ENCODE measurements at places on chromosomes 13 and 19. TPM values are rescaled to one million over a fixed set of nuclear protein-coding genes. Genes with fewer than 3 reads are reported as not detected.

POSTN gene
- total RNA-seq: not detected

GRCh38 chr13:25881136-25881926, 170.5 kb downstream of the SHISA2 start:
- H3K36me3 ChIP-seq: no peaks in the 10 kb centered on the region
- peaks cover 62% of the 10 kb centered on the region for H3K4me1 ChIP-seq
- no peaks in the 10 kb centered on the region for H3K27me3 ChIP-seq
- DNase-seq: no peak

- no peaks in the 10 kb centered on the region for H3K36me3 ChIP-seq
- no peaks in the 10 kb centered on the region for H3K27me3 ChIP-seq
- no peaks in the 10 kb centered on the region for H3K4me1 ChIP-seq
- no peak for DNase-seq
- no peak overlapping the region for H3K4me3 ChIP-seq
These were observed 128.6 kb downstream of the HS6ST3 start for GRCh38 chr13:96218475-96218874.

DNA sequence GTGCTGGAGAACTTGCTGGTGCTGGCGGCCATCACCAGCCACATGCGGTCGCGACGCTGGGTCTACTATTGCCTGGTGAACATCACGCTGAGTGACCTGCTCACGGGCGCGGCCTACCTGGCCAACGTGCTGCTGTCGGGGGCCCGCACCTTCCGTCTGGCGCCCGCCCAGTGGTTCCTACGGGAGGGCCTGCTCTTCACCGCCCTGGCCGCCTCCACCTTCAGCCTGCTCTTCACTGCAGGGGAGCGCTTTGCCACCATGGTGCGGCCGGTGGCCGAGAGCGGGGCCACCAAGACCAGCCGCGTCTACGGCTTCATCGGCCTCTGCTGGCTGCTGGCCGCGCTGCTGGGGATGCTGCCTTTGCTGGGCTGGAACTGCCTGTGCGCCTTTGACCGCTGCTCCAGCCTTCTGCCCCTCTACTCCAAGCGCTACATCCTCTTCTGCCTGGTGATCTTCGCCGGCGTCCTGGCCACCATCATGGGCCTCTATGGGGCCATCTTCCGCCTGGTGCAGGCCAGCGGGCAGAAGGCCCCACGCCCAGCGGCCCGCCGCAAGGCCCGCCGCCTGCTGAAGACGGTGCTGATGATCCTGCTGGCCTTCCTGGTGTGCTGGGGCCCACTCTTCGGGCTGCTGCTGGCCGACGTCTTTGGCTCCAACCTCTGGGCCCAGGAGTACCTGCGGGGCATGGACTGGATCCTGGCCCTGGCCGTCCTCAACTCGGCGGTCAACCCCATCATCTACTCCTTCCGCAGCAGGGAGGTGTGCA, 587 bp downstream of the S1PR4 start:
- peak overlapping the region; percentile 92 for H3K27ac ChIP-seq
- H3K36me3 ChIP-seq: peaks cover 6% of the 10 kb centered on the region
- H3K27me3 ChIP-seq: no peaks in the 10 kb centered on the region
- peaks cover 16% of the 10 kb centered on the region for H3K4me1 ChIP-seq

ZSWIM9 gene
- 9.4 TPM for total RNA-seq

KLF1 gene
- total RNA-seq: not detected

DNA sequence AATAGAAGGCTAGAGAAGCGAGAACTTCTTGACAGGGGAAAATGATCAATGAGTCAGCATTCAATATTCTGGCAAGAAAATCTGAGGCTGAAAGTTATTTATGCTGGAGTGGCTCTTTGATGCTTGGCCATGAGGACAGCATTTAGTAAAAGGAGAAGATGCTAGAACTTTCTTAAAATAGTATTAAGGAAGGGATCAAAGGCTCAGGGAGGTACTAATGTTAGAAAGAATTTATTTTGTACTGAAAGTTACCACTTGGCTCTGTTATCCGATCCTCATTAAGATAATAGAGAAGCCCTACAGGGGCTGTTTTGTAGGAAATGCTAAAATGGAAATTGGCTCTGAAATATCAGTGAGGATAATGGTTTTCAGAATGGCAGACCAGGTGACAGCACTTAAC, 1774.6 kb upstream of the PCDH20 start:
- H3K27ac ChIP-seq: no peak overlapping the region
- no peaks in the 10 kb centered on the region for H3K36me3 ChIP-seq
- H3K4me1 ChIP-seq: no peaks in the 10 kb centered on the region

GRCh38 chr19:16714702-16715287, 4.9 kb upstream of the NWD1 start:
- H3K4me1 ChIP-seq: peaks cover 3% of the 10 kb centered on the region
- no peak overlapping the region for H3K4me3 ChIP-seq
- peak; percentile 23 for DNase-seq
- H3K27me3 ChIP-seq: peaks cover 4% of the 10 kb centered on the region
- no peaks in the 10 kb centered on the region for H3K36me3 ChIP-seq

DNA sequence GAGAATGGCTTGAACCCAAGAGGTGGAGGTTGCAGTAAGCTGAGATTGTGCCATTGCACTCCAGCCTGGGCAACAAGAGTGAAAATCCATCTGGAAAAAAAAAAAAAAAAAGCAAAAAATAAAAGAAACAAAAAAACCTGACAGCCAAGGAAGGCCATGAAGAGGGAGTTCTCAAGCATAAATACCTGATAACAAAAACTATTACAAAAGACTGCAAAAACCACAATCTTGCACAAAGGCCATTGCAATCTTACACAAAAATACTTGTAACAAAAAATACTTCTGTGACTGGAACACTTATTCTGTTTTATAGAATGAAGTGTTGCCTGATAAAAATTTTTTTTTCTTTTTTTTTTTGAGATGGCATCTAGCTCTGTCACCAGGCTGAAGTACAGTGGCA, 61.5 kb upstream of the TSC22D1 start:
- no peak overlapping the region for H3K4me3 ChIP-seq
- no peak for DNase-seq
- H3K4me1 ChIP-seq: no peaks in the 10 kb centered on the region
- H3K36me3 ChIP-seq: no peaks in the 10 kb centered on the region
- no peaks in the 10 kb centered on the region for H3K27me3 ChIP-seq

DNA sequence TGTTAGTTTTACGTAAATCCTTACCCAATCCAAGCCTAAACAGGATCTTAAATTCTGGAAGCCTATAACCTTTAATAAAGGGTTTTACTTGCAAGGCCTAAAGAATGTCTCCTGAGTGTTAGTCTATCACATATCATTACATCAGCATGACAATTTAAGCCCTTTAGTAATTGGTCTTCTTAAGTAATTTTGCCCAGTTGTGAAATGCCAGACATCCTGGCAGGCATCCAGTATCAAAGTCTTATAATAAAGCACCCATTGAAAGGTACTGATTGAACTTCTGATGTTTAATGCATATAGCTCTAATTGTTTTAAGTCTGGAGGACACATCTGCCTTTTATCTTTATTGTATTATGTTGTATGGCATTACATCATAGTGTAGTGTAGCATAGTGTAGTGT, 1078.9 kb downstream of the SLITRK1 start:
- DNase-seq: no peak
- H3K27ac ChIP-seq: no peak overlapping the region
- no peaks in the 10 kb centered on the region for H3K27me3 ChIP-seq

DNA sequence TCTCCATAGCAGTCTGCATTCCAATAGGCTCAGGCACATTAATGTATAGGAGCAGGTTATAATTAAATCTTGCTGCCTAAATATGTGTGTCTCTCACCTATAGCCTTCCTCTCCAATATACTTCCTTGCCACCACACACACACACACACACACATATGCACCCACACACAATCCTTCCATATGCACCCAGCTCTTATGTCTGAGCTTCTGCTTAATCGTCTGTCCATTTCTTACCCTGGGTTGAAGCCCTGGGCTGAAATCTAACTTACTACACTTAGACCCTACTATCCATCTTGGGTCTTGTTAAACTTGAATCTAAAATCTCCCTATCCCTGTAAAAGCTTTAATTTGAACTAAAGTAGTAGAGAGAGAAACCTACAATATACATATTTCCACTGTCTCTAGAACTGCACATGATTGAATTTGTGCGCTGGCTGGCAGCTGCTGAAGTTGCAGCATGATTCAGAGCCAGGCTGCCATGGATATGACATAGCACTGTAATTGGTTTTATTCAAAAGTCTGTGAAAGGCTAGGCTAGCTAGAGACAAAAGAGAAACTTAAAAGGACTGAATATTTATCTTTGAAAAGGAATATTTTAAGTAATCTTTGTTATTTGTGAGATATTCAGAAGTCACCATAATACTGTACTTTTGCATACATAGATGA, 25.7 kb upstream of the FREM2 start:
- DNase-seq: no peak
- H3K4me1 ChIP-seq: no peaks in the 10 kb centered on the region
- H3K4me3 ChIP-seq: no peak overlapping the region
- no peak overlapping the region for H3K27ac ChIP-seq

- H3K4me1 ChIP-seq: peaks cover 34% of the 10 kb centered on the region
- no peak overlapping the region for H3K27ac ChIP-seq
- H3K4me3 ChIP-seq: no peak overlapping the region
- H3K27me3 ChIP-seq: no peaks in the 10 kb centered on the region
- DNase-seq: no peak
- peaks cover 28% of the 10 kb centered on the region for H3K36me3 ChIP-seq
These were observed 49.6 kb upstream of the RAP2A start for GRCh38 chr13:97384371-97384770.

GJA3 gene
- total RNA-seq: 1.6 TPM

MRPL4 gene
- total RNA-seq: 50.8 TPM

DNA sequence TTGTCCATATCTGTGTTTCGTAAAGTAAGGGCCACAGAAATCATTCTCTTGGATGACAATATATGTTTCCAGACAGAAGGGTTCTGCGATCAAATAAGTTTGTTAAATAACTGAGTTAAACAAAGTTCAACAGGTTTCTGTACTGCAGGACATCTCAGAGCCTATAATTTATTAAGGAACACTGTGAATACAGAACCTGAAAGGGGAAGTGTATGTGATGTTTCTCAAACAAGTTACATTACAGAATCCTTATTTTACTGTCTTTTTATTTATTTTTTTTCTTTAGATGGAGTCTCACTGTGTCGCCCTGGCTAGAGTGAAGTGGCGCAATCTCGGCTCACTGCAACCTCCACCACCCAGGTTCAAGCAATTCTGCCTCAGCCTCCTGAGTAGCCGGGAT, 55.4 kb upstream of the GTF2F2 start:
- H3K36me3 ChIP-seq: no peaks in the 10 kb centered on the region
- H3K4me1 ChIP-seq: no peaks in the 10 kb centered on the region
- no peak overlapping the region for H3K4me3 ChIP-seq
- peaks cover 18% of the 10 kb centered on the region for H3K27me3 ChIP-seq
- no peak for DNase-seq

GRCh38 chr13:26051231-26051656, 572 bp downstream of the SHISA2 start:
- peaks cover 3% of the 10 kb centered on the region for H3K27me3 ChIP-seq
- no peak overlapping the region for H3K27ac ChIP-seq
- peak overlapping the region; percentile 73 for H3K4me3 ChIP-seq
- H3K36me3 ChIP-seq: no peaks in the 10 kb centered on the region
- peak; percentile 33 for DNase-seq

GRCh38 chr13:41706152-41706551, 248.8 kb downstream of the RGCC start:
- H3K36me3 ChIP-seq: peaks cover 38% of the 10 kb centered on the region
- no peak overlapping the region for H3K27ac ChIP-seq
- H3K4me3 ChIP-seq: no peak overlapping the region

GRCh38 chr13:26599403-26599802, 41.9 kb downstream of the WASF3 start:
- H3K4me1 ChIP-seq: peaks cover 15% of the 10 kb centered on the region
- peaks cover 7% of the 10 kb centered on the region for H3K27me3 ChIP-seq
- H3K27ac ChIP-seq: no peak overlapping the region
- DNase-seq: no peak

- peaks cover 17% of the 10 kb centered on the region for H3K36me3 ChIP-seq
- no peak overlapping the region for H3K4me3 ChIP-seq
- H3K27ac ChIP-seq: peak overlapping the region; percentile 49
- no peak for DNase-seq
These were observed 5.8 kb downstream of the CHAMP1 start for GRCh38 chr13:114320065-114320464.

DNA sequence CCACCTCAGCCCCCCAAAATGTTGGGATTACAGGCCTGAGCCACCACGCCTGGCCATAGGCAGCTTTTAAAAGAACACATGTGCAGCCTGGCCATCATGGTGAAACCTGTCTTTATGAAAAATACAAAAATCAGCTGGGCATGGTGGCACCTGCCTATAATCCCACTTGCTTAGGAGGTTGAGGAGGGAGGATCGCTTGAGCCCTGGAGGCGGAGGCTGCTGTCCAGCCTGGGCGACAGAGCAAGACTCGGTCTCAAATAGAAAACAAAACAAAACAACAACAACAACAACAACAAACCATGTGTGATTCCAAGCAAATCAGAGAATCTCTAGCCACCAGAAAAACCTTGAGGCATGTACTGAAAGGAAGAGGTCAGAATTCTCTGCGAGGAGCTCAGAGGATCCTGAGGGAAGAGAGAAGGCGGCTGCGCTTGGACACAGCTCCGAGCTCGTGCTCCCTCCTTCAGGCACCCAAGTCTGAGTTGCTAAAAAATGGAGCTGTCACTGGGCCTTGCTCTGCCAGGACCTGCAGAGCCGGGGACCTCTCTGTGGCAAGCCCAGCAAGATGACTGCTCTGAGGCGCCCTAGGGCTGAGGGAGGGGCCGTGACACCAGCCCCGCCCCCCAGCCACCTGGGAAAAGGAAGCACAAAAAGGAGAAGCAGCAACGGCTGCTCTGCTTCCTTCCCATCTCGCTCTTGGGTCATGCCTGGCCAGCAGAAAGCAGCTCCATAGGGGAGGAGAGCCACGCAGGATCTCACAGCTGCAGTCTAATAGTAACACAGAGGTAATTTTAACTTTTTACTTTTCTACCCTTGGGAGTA, at the start of gene ARL11:
Gene ARL11 (plus strand): TSS at position 677 of the 822 bp plus-strand sequence. CDS start 1,941 bp downstream, outside the sequence.
- DNase-seq: peak; percentile 64
- peaks cover 2% of the 10 kb centered on the region for H3K36me3 ChIP-seq
- peaks cover 39% of the 10 kb centered on the region for H3K4me1 ChIP-seq
- H3K4me3 ChIP-seq: peak within 1 kb of the TSS; percentile 85
- peak within 1 kb of the TSS; percentile 84 for H3K27ac ChIP-seq

GRCh38 chr13:23129331-23129730, 51.4 kb upstream of the SGCG start:
- H3K4me3 ChIP-seq: no peak overlapping the region
- no peak for DNase-seq
- no peaks in the 10 kb centered on the region for H3K4me1 ChIP-seq
- H3K27ac ChIP-seq: no peak overlapping the region

TRPC4 gene
- not detected for total RNA-seq

RXFP2 gene
- total RNA-seq: not detected

CEACAM1 gene
- 1.6 TPM for total RNA-seq

HMG20B gene
- 50.7 TPM for total RNA-seq

KRTDAP gene
- not detected for total RNA-seq
